ENCODE measurements at places on chromosomes 2 and 18.
A peak's percentile ranks its signal among the peaks of the same experiment; 100 is the strongest.

DNA sequence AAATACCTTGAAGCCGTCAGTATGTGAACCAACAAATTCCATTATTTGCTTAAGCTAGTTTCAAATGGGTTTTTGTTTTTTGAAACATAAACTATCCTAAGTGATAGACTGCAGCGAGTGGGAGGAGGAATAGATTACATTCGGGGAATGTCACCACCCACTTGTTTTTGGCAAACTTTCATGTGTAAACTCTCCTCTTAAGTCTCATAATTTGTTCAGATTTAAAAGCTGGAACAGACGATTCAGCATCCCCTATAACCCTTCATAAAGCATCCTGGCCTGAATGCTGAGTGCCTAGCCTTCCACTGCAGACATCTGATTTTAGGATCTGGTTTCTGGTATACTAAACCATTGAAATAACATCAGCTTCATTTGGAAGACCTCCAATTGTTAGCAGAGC, 51.0 kb downstream of the CPO start:
- no peaks in the 10 kb centered on the region for H3K27me3 ChIP-seq
- no peaks in the 10 kb centered on the region for H3K4me1 ChIP-seq

- no peak overlapping the region for H3K27ac ChIP-seq
- no peaks in the 10 kb centered on the region for H3K27me3 ChIP-seq
- no peak overlapping the region for H3K4me3 ChIP-seq
- peak; percentile 62 for DNase-seq
- no peaks in the 10 kb centered on the region for H3K36me3 ChIP-seq
Observed at GRCh38 chr2:172311921-172312345, 115.5 kb upstream of the ITGA6 start.

GRCh38 chr2:7607441-7608173, 690.4 kb downstream of the RNF144A start:
- H3K4me1 ChIP-seq = no peaks in the 10 kb centered on the region
- H3K4me3 ChIP-seq = no peak overlapping the region
- H3K27ac ChIP-seq = no peak overlapping the region
- no peaks in the 10 kb centered on the region for H3K27me3 ChIP-seq

DNA sequence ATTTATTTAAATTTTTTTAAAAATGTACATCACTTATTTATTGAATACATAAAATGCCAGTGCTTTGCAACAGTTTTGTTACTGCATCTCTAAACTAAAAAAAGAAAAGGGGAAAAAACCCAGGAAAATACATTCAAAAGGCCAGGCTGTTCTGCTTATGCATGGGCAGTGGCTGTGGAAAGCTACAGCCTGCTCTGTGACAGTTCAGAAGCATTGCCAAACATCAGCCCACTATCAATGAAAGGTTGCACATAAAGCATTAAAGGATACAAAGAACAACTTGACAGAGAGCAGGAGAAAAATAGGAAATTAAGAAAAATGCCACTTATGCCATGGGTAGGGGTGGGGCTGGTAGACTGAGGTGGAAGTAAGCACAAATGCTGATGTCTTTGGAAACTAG, 128.2 kb downstream of the FIGN start:
- no peak overlapping the region for H3K27ac ChIP-seq
- H3K36me3 ChIP-seq = peaks cover 20% of the 10 kb centered on the region
- no peak overlapping the region for H3K4me3 ChIP-seq
- H3K4me1 ChIP-seq = peaks cover 44% of the 10 kb centered on the region
- no peak for DNase-seq

DNA sequence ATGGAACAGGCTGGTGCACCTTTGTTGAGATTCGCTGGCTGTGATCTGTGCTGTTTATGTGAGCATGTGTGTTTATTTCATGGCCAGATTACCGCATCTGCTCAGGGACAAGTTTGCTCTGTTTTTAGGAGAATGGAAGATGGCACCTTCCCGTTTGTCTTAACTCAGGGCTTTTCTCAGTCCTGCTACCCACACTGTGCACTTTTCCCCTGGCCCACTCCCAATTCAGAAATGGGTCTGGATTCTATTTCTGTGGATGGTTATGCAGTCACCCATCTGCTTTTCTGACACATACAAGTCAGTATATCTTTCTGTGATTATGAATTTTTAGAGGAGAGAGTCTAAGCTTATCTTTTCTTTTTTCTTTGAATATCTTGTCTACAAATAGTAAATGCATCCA, 15.4 kb downstream of the MGAT5 start:
- no peak overlapping the region for H3K27ac ChIP-seq
- peaks cover 10% of the 10 kb centered on the region for H3K4me1 ChIP-seq
- H3K4me3 ChIP-seq = no peak overlapping the region
- no peak for DNase-seq
- H3K27me3 ChIP-seq = no peaks in the 10 kb centered on the region

DNA sequence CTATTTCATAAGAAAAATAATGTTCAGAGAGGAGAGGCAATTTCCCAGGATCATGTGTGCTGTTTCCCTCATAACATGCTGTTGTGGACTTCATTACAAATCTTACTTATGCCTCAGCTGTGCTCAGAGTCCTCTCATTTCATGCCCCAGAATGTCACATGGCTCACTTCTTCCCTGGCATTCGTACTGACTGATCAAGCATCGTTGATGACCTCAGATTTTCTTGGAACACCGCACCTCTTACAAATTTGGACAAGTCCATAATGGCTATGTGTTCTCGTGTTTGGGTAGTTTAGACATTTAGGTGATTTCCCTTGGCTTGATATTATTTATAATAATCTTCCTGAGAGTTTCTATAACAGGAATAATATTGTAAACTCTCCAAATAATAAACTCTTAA, 32.9 kb downstream of the SERPINB7 start:
- DNase-seq = no peak
- no peaks in the 10 kb centered on the region for H3K4me1 ChIP-seq
- H3K27me3 ChIP-seq = no peaks in the 10 kb centered on the region
- H3K36me3 ChIP-seq = no peaks in the 10 kb centered on the region
- no peak overlapping the region for H3K27ac ChIP-seq
- H3K4me3 ChIP-seq = no peak overlapping the region

- no peaks in the 10 kb centered on the region for H3K36me3 ChIP-seq
- H3K27me3 ChIP-seq = no peaks in the 10 kb centered on the region
- no peak overlapping the region for H3K4me3 ChIP-seq
- no peaks in the 10 kb centered on the region for H3K4me1 ChIP-seq
- DNase-seq = no peak
Observed at GRCh38 chr2:72431737-72432136, 284.1 kb upstream of the CYP26B1 start.

DNA sequence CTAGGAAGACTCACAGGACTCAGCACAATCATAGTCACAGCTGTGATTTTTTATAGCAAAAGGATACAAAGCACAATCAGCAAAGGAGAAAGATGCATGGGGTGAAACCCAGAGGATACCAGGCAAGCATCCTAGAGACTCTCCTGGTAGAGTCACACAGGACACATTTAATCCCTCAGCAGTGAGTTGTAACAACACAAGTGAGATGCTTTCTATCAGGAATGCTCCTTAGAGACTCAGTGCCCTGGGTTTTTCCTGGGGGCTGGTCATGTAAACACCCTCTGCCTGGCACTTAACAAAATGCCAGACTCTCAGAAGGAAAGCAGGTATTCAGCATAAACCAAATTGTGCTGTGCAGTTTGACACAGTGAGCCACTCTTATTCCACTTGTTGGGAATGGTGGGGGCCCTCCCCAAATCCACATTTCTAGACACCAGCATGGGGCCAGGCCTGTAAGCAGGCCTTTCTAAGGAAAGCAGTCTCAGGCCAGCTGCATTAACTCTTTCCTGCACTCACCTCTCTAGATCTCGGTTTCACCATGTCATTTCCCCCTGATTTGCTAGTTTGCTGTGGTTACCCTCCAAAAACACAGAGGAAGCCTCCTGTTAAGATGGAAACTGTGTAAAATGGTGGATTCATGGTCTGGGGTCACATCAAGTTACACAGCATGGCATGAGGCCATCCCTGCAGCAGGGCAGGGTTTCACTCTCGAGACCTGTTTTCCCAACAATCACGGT, 16.9 kb upstream of the RNU4ATAC start:
- H3K4me1 ChIP-seq = peaks cover 18% of the 10 kb centered on the region
- H3K27me3 ChIP-seq = no peaks in the 10 kb centered on the region
- DNase-seq = no peak
- peak overlapping the region; percentile 64 for H3K27ac ChIP-seq
- no peaks in the 10 kb centered on the region for H3K36me3 ChIP-seq

DNA sequence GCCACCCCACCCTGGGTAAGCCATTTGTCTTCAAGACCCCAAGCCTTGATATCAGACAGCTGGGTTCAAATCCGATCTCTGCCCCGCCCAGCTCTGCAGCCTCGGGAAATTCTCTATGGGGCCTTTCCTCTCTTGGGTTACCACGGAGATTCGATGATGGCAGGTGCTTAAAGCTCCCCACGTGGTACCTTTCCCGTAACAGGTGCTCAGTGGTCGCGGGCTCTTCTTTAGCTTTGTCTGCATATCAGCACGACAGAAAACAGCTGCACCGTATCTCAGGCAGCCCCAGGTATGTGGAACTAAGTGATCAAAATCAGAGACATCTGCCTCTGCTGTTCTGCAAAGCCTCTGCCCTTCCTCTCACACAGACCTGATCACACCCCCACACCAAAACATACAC, 37.4 kb downstream of the TTC32 start:
- peaks cover 22% of the 10 kb centered on the region for H3K27me3 ChIP-seq
- no peaks in the 10 kb centered on the region for H3K36me3 ChIP-seq
- no peaks in the 10 kb centered on the region for H3K4me1 ChIP-seq
- H3K27ac ChIP-seq = no peak overlapping the region
- no peak overlapping the region for H3K4me3 ChIP-seq

DNA sequence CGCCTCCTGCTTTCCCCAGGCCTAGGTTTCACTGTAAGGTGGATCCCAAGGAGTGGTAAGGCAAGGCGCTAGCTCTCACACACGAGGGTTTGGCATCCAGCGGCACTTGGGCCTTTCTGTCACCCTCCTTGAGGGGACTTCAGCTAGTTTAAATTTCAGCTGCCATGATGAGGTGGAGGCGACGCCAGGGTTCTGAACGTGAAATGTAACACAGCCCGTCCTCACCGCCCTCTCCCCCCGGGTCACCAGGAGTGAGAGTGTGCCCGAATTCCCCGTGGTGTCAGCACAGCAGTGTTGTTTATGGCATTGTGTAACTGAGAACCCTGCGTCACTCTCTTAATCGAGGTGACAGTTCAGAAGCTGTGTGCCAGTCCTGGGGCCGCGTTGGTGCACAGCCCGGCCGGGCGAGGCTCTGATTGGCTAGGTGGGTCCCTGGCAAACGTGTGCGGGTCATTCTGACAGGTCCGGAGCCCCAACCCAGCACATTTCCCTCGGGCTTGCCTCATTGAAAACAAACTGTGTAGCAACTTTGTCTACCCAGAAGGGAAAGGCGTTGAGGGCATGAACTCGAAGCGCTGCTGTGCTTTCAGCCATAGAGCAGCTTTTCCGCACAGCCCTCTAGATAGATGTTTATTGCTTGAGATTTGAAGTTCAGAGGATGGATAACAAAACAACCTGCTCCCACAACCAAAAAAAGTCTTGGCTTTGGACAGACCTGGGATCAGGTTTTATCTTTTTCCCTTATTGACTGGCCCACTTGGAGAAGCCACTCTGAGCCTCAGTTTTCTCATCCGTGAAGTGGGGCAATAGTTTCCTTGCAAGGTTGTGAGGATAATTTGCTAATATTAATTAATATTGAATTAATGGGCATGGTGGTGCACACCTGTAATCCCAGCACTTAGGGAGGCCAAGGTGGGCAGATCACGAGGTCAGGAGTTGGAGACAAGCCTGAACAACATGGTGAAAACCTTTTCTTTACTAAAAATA, 4.9 kb downstream of the CIDEA start:
- no peak overlapping the region for H3K27ac ChIP-seq
- H3K36me3 ChIP-seq = no peaks in the 10 kb centered on the region
- H3K4me3 ChIP-seq = no peak overlapping the region
- no peak for DNase-seq
- peaks cover 3% of the 10 kb centered on the region for H3K4me1 ChIP-seq
- peaks cover 56% of the 10 kb centered on the region for H3K27me3 ChIP-seq

GRCh38 chr18:42861271-42861670, 254.2 kb downstream of the RIT2 start:
- H3K27ac ChIP-seq = no peak overlapping the region
- DNase-seq = no peak
- no peaks in the 10 kb centered on the region for H3K4me1 ChIP-seq
- H3K27me3 ChIP-seq = no peaks in the 10 kb centered on the region
- no peak overlapping the region for H3K4me3 ChIP-seq

GRCh38 chr2:61597300-61598289, 59.4 kb upstream of the XPO1 start:
- no peaks in the 10 kb centered on the region for H3K4me1 ChIP-seq
- no peaks in the 10 kb centered on the region for H3K27me3 ChIP-seq
- no peak for DNase-seq
- H3K27ac ChIP-seq = no peak overlapping the region
- H3K36me3 ChIP-seq = no peaks in the 10 kb centered on the region

DNA sequence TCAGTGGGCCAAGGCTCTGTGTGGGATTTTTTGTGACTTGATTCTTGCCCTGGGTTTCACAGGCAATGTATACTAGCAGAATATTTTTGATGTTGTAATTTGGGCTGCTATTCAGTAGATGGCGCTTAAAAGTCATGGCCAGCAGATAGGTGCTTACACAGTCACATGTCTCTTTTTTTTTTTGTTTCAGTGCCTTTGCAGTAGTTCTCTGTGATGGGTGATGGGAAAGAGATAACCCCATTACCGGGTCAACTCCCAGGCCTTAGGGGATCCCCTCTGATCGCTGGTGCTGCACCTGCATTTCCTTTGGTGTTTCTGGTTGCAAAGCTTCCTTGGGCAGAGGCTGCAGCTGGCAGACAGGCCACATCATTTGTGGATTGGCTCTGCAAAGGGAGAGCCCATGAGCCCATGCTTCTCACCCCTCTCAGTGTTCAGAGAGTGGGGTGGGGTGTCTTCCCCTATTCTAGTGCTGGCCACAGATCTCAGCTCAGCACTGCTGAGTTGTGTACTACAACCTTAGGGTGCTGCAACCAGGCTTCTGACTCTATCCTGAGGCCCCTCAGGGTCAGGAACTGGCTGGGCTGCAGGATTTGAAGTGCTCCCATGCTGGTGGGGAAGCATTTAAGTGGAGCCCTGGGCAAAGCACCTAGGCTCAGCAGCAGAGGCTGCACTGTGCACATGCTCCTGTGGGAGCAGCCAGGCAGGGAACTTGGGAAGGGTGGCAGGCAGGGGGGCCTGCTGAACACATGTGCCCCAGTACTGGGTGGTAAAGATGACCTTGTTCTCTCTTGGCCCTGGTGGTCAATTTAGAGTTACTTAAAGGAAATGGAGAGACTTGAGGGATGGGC, 219.8 kb upstream of the SPHKAP start:
- no peaks in the 10 kb centered on the region for H3K36me3 ChIP-seq
- no peaks in the 10 kb centered on the region for H3K4me1 ChIP-seq
- H3K27me3 ChIP-seq = no peaks in the 10 kb centered on the region
- H3K27ac ChIP-seq = no peak overlapping the region

GRCh38 chr2:166013878-166014277, 60.3 kb upstream of the TTC21B start:
- peaks cover 3% of the 10 kb centered on the region for H3K27me3 ChIP-seq
- H3K4me3 ChIP-seq = no peak overlapping the region
- no peaks in the 10 kb centered on the region for H3K4me1 ChIP-seq
- no peak for DNase-seq
- H3K36me3 ChIP-seq = no peaks in the 10 kb centered on the region
- no peak overlapping the region for H3K27ac ChIP-seq

GRCh38 chr2:170567429-170567828, 147.7 kb upstream of the SP5 start:
- H3K4me3 ChIP-seq = no peak overlapping the region
- no peak for DNase-seq
- H3K27ac ChIP-seq = no peak overlapping the region

GRCh38 chr2:139055202-139055601, 275.0 kb upstream of the NXPH2 start:
- no peak overlapping the region for H3K27ac ChIP-seq
- no peaks in the 10 kb centered on the region for H3K36me3 ChIP-seq

GRCh38 chr2:219060821-219061791, at the start of gene IHH:
IHH (minus strand) TSS chr2:219060921; CDS start chr2:219060467, 454 bp downstream.
- peaks cover 4% of the 10 kb centered on the region for H3K4me1 ChIP-seq
- H3K36me3 ChIP-seq = no peaks in the 10 kb centered on the region
- H3K4me3 ChIP-seq = peak within 1 kb of the TSS; percentile 3
- H3K27me3 ChIP-seq = peaks cover 100% of the 10 kb centered on the region
